Activated T-cell treated with anti-CD3 and anti-CD28 coated beads, Interleukin-2, amount 50 U/mL, for 48 hours (primary cell): ENCODE measurements at places on chromosomes 3 and 15.

- no peak for DNase-seq
Measured at GRCh38 chr3:131796111-131796510, 238.7 kb downstream of the CPNE4 start.

DNA sequence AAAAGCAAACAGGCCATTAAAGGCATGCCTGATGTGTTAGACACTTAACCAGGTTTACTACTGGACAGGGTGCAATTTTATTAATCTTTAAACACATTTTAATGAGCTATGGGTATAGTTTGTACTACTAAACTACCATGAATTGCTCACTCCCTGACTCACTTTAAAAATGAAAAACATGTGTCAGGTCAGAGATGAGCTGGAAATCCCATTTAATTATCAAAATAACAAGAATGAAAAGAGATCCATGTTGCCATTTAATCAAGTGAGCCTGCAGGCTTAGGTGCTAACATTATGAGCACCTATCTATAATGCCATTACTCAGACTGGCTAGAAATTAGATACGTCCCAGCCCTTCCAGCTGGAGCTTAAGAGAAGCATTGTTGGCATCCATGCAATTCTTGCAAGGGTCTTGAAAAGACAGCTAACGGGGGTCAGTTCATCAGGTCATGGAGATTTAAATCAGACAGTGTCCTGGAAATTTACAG, 224.4 kb downstream of the THRB start:
- DNase-seq: no peak

DNA sequence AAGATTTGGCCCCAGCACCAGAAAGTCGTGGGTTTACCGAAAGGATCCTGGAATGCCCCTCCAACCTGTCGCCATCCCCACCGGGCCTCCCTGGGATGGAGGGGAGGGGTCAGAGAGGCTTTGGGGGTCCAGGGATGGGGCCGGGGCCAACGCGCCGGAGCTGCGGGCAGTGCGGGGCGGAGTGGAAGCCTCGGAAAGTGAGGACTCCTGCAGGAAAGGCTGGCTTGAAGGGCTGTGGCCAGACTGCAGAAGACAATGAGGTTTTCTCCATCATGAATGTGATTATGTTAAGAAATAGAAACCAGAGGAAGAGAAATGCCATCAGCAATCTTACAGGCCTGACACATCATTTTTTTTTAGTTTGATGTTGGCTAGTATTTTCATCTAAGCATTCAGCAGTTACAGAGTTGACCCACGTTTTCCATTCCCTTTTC, 738 bp downstream of the YEATS2 start:
- DNase-seq: peak; percentile 67

DNA sequence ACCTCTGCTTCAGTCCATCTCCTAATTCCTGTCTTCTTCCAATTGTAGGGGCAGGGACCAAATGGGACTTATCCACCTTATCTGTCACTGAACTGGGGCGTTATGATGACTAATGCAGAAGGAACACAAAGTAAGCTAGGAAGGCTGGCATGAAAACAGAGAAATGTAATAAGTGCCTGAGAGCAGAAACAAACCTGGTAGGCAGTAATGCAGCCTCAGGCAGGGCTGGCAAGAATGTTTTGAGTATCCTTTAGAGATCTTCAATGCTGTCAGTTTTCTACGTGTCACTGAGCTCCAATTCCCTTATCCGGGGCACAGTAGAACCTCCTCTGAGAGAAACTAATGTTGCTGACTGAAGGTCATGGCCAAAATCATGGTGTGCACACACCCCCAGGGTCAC, 246.2 kb upstream of the TBL1XR1 start:
- no peak for DNase-seq

GRCh38 chr15:77418966-77419835, 703 bp downstream of the PEAK1 start:
- peak; percentile 60 for DNase-seq

- DNase-seq: no peak
Measured at GRCh38 chr3:119964294-119964693, 130.0 kb downstream of the GSK3B start.

- DNase-seq: no peak
Measured at GRCh38 chr3:53803124-53803815, 42.9 kb downstream of the CHDH start.

DNA sequence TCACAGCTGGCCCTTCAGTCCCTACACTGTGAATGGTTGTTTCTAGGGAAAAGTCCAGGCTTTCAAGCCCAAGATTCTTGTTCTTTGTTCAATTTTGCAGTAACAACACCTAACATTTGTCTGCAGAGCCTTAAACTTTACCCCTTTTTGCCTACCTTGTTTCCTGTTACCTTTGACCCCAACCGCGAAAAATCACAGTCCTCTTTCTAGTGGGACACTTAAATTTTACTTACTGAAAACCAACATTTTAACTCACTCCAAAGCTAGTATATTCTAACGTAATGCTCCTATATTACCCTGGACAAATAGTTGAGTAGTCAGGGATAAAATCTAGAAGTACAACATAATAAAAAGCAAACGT, 649 bp upstream of the PIK3CB start:
- no peak for DNase-seq
